ENCODE measurements at places on chromosomes 5 and 9. TPM values are rescaled to one million over a fixed set of nuclear protein-coding genes. Genes with fewer than 3 reads are reported as not detected.
A peak's percentile ranks its signal among the peaks of the same experiment; 100 is the strongest.

The BRD9 gene
- 53.9 TPM for total RNA-seq

The GFPT2 gene
- total RNA-seq = 72.1 TPM

The FOXD4 gene
- total RNA-seq = not detected

GRCh38 chr5:132470010-132470392 is 20.6 kb downstream of the IRF1 start:
- H3K4me1 ChIP-seq = no peaks in the 10 kb centered on the region
- peak overlapping the region; percentile 38 for H3K27ac ChIP-seq
- H3K4me3 ChIP-seq = no peak overlapping the region
- no peaks in the 10 kb centered on the region for H3K36me3 ChIP-seq

DNA sequence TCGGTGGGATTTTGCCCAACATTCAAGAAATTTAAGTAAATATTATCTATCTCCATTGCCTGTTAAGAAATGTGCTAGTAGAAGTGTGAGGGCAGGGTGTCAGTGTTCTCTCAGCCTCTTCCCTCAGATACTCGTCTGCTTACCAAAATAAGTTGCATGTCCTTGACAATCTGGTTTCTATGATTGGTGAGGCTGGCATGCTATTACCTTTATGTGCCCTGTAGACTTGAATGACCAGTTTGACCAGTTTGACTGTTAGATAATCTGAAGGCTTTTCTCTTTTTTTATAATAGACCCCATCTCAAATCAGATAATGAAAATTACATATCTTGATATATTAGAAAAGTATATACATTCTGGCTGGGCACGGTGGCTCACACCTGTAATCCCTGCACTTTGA is 348 bp downstream of the CATSPER3 start:
- no peaks in the 10 kb centered on the region for H3K27me3 ChIP-seq
- H3K4me3 ChIP-seq = no peak overlapping the region
- DNase-seq = no peak
- H3K27ac ChIP-seq = no peak overlapping the region
- H3K36me3 ChIP-seq = no peaks in the 10 kb centered on the region
- H3K4me1 ChIP-seq = no peaks in the 10 kb centered on the region

- H3K27me3 ChIP-seq = no peaks in the 10 kb centered on the region
- H3K36me3 ChIP-seq = no peaks in the 10 kb centered on the region
- no peak for DNase-seq
- no peak overlapping the region for H3K4me3 ChIP-seq
These were observed 149.5 kb downstream of the C9orf50 start for GRCh38 chr9:129471201-129472019.

DNA sequence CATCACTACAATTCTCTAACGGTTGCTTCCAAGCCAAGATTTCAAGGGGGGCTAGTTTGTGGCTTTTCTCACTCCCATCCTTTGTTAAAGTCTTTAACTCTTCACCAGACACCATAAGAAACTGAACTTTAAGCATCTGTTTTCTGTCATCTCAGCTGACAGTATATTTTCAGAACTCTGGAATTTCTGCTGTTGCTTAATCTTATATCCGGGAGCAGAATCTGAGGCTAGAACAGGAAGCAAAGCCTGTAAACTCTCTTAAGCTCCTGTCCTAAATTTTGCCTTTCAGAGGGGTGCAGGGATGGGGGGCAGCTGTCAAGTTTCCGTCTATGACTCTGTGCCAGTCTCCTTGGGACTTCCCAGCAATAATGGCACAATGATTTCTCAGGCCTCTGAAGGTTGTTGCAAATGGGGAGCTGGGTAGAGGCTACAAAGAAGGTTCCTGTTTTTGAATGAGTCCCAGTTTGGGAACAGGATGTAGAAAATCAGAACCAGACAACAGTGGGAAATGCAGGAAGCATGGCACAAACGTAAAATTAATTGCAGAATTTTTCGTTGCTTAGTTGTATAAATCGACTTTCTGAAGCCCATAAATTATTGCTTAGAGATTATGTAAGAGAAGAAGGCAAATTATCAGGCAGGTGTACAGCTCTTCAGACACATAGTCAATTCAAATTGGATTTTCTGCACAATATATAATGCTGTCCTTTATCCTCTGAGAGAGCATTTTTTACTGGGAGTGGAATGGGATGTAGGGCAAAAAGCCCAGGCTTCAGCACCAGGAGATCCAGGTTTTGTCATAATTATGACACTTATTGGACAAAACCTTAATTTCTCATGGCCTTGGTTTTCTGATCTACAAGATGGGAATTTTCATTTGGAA is 430.9 kb downstream of the DMAC1 start:
- peak overlapping the region; percentile 37 for H3K27ac ChIP-seq
- no peaks in the 10 kb centered on the region for H3K4me1 ChIP-seq
- no peaks in the 10 kb centered on the region for H3K36me3 ChIP-seq
- no peak overlapping the region for H3K4me3 ChIP-seq

DNA sequence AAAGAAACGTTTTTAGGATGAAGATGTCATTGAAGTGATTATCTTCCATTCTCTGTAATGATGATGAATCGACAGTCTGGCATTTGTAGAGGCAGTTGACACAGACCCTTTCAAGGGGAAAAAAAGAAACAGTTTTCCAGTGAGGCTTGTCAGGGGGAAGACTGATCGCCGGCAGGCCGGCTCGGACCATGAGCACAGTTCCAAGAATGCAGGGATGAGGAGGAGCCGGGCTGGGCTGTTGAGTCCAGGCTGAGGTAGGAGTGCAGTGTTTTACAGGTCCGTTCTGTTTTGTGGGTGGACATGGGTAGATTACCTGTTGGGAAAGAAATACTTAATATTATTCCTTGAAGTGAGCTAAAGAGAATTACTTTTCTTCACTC is 194.6 kb downstream of the AOPEP start:
- DNase-seq = peak; percentile 76
- H3K4me1 ChIP-seq = peaks cover 17% of the 10 kb centered on the region
- H3K4me3 ChIP-seq = no peak overlapping the region
- peak overlapping the region; percentile 95 for H3K27ac ChIP-seq
- H3K36me3 ChIP-seq = no peaks in the 10 kb centered on the region

GRCh38 chr9:76218117-76218885 is 175.9 kb downstream of the RFK start:
- H3K36me3 ChIP-seq = no peaks in the 10 kb centered on the region
- no peak overlapping the region for H3K4me3 ChIP-seq
- H3K4me1 ChIP-seq = no peaks in the 10 kb centered on the region
- no peaks in the 10 kb centered on the region for H3K27me3 ChIP-seq

GRCh38 chr5:136222580-136223235 is 29.7 kb upstream of the SMIM32 start:
- no peaks in the 10 kb centered on the region for H3K27me3 ChIP-seq
- H3K4me1 ChIP-seq = no peaks in the 10 kb centered on the region
- no peak overlapping the region for H3K4me3 ChIP-seq
- H3K36me3 ChIP-seq = no peaks in the 10 kb centered on the region
- H3K27ac ChIP-seq = no peak overlapping the region

DNA sequence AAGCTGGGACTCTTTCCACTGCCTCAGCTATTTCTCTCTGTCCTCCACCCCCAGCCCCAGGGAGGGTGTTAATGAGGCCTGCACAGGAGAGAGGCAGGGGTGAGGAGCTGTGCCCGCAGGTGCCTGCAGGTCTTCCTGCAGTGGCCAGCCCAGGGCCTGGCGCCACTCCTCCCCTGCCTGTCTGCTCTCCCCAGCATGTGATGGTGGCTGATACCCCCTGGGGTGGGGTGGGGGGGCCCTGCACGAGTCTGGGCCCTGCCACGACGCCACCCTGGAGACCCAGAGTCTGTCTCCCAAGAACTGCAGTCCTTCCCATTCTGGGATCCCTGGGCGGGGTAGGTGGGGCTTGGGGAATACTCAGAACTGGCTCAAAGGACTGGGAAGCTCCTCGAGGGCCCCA is 166.4 kb upstream of the SMIM23 start:
- no peaks in the 10 kb centered on the region for H3K4me1 ChIP-seq
- no peak for DNase-seq
- H3K27me3 ChIP-seq = no peaks in the 10 kb centered on the region
- no peak overlapping the region for H3K27ac ChIP-seq
- no peaks in the 10 kb centered on the region for H3K36me3 ChIP-seq

- no peak overlapping the region for H3K27ac ChIP-seq
- no peak for DNase-seq
- no peaks in the 10 kb centered on the region for H3K4me1 ChIP-seq
These were observed 1129.2 kb downstream of the DTWD2 start for GRCh38 chr5:117859176-117859575.

- H3K4me1 ChIP-seq = no peaks in the 10 kb centered on the region
- H3K36me3 ChIP-seq = no peaks in the 10 kb centered on the region
- H3K4me3 ChIP-seq = no peak overlapping the region
- no peak for DNase-seq
- no peaks in the 10 kb centered on the region for H3K27me3 ChIP-seq
These were observed 773.9 kb downstream of the NR2F1-AS1 start for GRCh38 chr5:92807085-92807484.

GRCh38 chr9:129493002-129493705 is 127.7 kb downstream of the C9orf50 start:
- DNase-seq = no peak
- H3K36me3 ChIP-seq = no peaks in the 10 kb centered on the region
- H3K4me1 ChIP-seq = peaks cover 17% of the 10 kb centered on the region
- peak overlapping the region; percentile 100 for H3K27ac ChIP-seq
- no peak overlapping the region for H3K4me3 ChIP-seq

DNA sequence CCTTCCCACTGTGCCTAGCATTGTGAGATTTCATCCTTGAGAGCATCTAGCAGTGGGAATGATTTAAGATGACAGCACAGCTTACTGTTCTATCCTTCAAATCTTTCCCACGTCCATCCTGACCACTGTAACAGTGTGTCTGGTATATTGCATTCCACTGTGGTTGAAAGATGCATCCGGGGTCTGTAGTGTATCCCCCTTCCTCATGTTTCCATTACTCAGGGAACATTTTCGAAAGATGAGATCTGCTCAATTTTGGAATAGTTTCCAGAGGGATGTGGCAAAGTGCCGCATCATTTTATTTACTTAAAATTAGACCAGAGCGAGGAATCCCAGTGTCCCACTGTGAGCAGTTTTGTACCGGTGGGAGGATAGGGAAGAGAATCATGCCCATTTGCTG is 407.1 kb upstream of the PAPPA start:
- no peaks in the 10 kb centered on the region for H3K36me3 ChIP-seq
- no peak for DNase-seq

DNA sequence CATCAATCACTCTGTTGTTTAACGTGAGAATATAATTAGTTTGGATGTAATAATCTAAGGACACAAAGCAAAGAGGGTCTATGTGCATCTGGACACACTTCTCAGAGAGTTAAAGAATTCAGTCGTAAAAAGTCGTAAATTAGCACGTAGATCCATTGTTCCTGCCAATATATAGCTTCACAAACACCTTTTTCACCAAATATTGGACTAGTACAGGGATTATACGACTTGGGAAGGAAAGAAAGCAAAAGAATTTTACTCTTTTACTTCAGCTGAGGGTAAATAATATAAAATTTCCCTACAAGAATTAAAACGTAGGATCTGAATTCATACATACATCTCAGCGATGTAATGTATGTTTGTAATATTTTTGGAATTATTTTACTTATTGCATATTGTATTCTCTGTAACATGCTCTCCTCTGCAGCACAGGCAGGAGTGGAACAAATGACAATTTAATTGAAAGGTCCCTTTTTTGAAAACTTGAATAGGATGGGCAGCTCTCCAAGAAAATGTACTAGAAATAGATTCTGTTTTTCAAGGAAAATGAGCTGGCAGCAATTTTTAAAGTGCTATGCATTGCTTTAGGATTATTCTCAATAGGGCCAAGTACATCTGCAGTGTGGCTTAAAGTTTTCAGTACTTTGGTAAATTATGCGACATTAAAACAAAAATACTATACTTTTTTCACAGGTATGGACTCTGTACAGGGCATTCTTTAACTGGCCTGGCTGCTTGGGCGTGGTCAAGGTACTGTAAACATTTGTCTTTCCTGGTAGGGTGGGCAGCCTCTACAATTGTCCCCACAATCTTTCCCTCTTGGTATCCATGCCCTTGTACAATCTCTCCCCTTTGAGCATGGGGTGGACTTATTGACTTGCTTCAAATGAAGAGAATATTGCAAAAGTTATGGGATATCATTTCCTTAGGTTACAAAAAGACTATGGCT is 39.7 kb upstream of the HSD17B4 start:
- H3K36me3 ChIP-seq = no peaks in the 10 kb centered on the region
- no peak for DNase-seq
- no peaks in the 10 kb centered on the region for H3K4me1 ChIP-seq
- H3K27me3 ChIP-seq = no peaks in the 10 kb centered on the region
- H3K4me3 ChIP-seq = no peak overlapping the region

GRCh38 chr9:87517732-87518131 is 20.1 kb downstream of the DAPK1 start:
- no peaks in the 10 kb centered on the region for H3K4me1 ChIP-seq
- no peak for DNase-seq
- H3K27ac ChIP-seq = no peak overlapping the region

- H3K27ac ChIP-seq = no peak overlapping the region
- DNase-seq = no peak
- H3K4me3 ChIP-seq = no peak overlapping the region
- no peaks in the 10 kb centered on the region for H3K4me1 ChIP-seq
These were observed 33.9 kb downstream of the HRH2 start for GRCh38 chr5:175691761-175692160.

Data from uterus (tissue), 4 donors.